Right cardiac atrium (tissue), 5 donors: ENCODE measurements at places on chromosomes 3 and 15. TPM values are rescaled to one million over a fixed set of nuclear protein-coding genes. Genes with fewer than 3 reads are reported as not detected.

- no peak for DNase-seq
These were observed 123.6 kb upstream of the SKOR1 start for GRCh38 chr15:67701669-67702068.

- DNase-seq = no peak
These were observed 227.7 kb upstream of the CD96 start for GRCh38 chr3:111314181-111314873.

GRCh38 chr15:48279608-48280007, 51.6 kb upstream of the DUT start:
- DNase-seq = no peak

DNA sequence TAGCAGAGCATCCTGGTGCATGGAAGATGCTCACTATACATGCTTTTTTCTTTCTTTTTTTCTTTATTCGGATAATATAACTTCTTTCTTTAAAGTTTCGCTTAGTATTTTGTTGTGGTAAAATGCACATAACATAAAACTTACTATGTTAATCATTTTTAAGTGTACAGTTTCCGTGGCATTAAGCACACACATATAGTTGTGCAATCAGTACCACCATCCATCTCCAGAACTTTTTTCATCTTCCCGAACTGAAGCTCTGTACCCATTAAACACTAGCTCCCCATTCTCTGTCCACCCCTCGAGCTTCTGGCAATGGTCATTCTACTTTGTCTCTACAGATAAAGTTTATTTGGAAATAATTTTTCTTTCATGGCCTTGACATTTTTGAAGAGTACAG, 1.0 kb upstream of the JAGN1 start:
- DNase-seq = no peak

- DNase-seq = no peak
These were observed 72.1 kb downstream of the GJD2 start for GRCh38 chr15:34682674-34683073.

- no peak for DNase-seq
These were observed 521.5 kb upstream of the PPP2R3A start for GRCh38 chr3:135444058-135444457.

- DNase-seq = no peak
These were observed 34.6 kb downstream of the PXYLP1 start for GRCh38 chr3:141266186-141266585.

- DNase-seq = no peak
These were observed 35.9 kb downstream of the SLC12A1 start for GRCh38 chr15:48242015-48242414.

GRCh38 chr3:138148503-138148902, 16.3 kb upstream of the A4GNT start:
- DNase-seq = no peak

DNA sequence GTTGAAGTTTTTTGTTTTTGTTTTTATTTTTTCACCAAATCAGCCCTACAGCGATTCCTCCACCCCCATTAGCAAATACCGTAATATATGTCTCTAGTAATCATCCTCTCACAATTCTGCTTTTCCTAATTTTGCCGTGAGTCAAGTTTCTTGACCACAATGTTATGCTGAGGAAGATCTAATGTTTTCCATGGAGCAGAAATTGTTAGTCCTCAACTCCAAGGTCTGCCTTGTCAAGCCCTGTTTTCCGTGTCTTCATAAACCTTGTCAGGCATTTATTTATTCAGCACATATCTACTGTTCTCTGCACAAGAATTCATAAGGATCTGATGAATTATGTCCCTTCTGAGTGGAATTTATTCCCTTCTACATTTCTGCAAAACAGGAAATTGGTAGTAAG, 372.8 kb downstream of the RBMS3 start:
- DNase-seq = no peak

- DNase-seq = no peak
These were observed 87.3 kb upstream of the SNRK start for GRCh38 chr3:43198791-43199644.

DNA sequence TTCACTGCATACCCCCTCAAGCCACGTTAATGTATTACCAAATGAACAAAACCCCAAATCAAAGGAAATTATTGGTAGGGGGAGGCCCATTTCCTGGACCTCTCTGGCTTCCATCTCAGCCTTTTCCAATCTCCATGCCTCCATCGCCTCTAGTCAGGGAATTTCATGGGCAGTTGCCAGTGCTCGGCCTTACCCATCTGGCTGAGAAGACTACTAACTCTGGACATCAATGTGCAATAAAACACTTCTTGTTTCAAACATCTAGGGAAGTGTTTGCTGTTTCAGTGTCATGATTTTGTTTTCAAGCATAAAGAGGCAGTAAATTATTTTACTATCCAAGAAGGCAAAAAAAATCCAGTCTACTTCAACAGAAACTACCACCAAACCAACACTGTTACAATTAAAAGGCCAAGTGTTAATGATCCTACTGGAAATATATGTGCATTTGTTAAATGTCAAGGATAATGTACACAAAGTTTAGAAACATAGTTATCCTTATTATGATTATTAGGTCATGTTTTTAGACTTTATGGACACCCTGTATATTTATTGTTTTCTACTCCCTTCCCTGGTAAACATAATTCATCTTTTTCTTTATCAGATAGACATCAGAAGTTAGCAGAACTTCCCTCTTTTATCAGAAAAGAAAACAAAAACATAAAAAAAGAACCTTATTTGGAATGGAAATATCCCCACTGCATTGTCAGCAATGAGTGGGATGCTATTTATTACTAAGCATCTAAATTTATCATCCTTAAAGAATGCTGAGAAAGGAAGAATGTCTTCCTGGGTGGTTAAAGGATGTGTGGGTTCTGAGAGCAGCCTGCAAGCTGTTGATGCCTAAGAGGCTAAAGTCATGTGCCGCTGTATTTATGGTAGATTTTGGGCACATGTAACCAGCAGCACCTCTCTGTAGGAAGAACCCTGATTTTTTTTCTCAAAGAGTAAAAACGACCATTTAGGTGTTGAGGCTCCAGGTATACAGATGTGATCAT, 15.2 kb downstream of the LDHAL6B start:
- DNase-seq = no peak

- no peak for DNase-seq
These were observed 7.3 kb upstream of the CYP11A1 start for GRCh38 chr15:74374648-74375302.

DNA sequence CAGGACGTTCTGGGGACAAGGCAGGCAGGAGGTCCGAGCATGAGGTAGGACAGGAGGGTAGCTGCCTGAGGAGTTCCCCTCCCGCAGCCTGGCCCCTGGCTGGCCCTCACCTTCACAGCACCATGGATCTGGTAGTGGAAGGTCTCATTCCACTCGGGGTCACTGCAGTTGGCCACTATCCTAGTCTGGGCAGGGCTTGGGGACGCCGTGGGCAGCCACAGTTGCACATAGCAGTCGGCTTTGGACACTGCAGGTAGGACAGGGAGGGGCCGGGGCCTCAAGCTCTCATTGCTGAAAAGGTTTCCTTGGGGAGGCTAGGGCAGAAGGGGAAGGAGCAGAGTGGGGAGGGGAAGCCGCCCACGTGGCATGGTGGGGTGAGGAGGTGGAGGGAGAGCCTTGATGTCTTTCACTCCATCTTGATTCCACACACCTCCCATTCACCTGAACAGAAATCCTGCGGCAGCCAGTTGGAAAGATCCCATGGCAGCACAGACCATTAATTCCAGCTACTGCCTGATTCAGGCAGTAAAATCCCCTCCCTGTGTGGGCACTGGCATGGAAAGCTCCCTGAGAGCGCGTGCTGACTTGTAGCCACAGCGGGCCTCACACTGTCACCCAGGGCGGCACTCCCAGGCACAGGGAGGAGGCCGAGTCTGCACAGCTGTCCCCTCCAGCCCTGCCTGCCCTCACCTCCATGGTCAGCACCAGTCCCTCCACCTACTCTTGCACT, 2.1 kb downstream of the PLA2G4F start:
- peak; percentile 52 for DNase-seq

GRCh38 chr15:48721061-48721810, 75.7 kb upstream of the FBN1 start:
- no peak for DNase-seq

DNA sequence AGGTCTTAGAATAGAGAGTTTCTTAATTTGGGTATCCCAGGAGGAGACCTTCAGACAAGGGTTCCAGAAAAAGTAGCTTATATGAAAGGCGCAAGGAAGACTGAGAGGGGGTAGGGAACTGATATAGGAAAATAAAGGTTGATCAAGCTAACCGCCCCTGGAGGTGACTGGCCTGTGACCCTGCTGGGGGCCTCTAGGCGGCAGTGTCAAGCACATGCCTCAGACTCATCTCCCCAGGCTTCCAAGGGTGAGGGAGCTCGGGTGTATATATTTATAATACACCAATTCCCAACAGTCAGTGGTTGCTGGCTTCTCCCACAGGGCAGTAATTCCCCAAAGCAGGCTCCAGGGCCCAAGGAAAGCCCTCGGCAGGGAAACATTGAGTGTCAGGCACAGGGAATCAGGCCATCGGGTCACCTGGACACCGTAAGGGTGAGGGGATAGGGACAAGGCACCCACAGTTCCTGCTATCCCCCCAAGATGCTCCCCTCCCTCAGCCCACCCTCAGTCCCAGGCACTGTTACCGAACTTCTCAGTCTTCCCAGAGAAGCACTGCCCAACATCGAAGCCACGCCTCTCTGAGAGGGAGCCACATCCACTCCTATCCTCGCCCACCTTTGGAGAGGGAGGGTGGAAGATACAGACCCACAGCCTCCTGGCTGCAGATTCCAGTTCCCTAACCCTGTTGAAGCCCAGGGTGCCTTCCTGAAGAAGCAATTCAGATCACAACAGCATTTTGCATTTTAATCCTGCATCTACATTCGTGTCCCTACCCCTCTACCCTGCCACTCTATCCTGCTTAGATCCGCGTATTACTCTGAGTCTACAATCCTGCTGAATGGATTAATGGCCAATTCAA, 19.5 kb upstream of the CAV3 start:
- no peak for DNase-seq

DNA sequence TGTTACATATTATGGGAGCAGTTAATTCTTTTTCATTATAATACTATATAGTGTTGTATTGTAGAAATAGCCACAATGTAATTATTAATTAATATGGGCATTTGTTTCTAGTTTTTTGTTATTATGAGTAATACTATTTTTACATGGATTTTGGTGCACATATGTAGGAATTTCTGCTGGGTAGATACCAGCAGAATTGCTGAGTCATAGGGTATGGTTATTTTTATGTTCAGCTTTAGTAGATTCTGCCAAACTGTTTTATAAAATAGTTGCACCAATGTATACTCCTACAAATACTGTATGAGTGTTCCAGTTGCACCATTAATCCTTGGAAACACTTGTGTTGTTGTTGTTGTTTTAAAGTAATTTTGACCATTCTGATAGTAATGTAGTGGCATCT, 91.5 kb downstream of the SH3GL3 start:
- no peak for DNase-seq

GRCh38 chr15:79031821-79032220, 58.8 kb downstream of the RASGRF1 start:
- no peak for DNase-seq

- no peak for DNase-seq
These were observed 87.8 kb downstream of the RYR3 start for GRCh38 chr15:33398555-33398954.

GRCh38 chr3:51966016-51966415, 1.2 kb downstream of the PCBP4 start:
- no peak for DNase-seq

- no peak for DNase-seq
These were observed 68.8 kb downstream of the CTNNB1 start for GRCh38 chr3:41267975-41268640.

DNA sequence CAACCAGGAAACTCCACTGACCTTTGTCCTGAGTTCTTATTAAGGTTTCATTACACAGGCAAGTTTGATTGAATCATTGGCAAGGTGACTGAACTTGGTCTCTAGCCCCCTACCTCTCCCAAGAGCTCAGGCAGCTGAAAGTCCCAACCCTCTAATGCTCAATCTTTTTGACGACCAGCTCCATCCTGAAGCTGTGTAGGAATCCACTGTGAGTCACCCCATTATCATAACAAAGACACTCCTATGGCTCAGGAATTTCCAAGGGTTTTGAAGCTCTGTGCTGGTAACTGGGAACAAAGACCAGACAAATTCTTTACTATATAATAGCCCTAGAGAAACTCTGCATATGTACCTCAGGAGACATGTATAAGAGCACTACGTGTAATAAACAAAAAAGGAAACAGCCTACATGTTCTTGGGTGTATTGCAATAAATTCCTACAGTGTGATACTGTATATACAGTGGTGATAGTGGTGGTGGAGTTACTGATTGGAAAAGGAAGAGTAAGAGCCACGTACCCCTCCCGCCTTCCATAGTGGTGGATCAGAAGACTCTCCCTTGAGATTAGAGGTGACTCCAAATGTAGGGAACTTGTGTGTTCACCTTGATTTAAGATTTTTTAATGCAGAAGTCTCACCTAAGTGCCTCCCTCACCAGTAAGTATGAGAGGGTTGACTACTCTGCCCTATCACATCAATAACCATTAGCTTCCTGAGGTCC, 116.6 kb downstream of the ST8SIA2 start:
- no peak for DNase-seq

GRCh38 chr3:159898147-159898546, 90.5 kb upstream of the IL12A start:
- DNase-seq = no peak

- DNase-seq = no peak
These were observed 50.4 kb upstream of the NEO1 start for GRCh38 chr15:73001840-73002239.

GRCh38 chr3:181105646-181106045, 116.1 kb upstream of the DNAJC19 start:
- DNase-seq = no peak

DNA sequence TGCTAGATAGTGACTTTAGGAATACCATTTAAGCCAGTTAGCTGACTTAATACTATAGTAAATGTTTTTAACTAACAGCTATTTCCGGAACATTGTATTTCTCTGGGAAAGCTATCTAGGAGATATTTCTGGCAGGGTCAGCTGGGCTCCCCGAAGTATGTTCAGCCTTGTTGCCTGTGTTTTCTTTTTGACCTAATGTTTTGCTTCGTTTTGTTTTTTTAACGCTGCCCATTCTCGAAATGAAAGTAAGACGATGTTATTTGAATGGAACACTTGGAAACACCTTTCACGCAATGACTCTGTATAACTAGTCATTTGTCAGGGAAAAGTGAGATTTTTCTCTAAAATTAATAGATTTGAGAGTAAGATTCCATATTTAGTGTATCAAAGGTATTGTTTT, 702.9 kb upstream of the NAALADL2 start:
- DNase-seq = no peak

GRCh38 chr3:189058071-189058470, 113.7 kb upstream of the TPRG1 start:
- DNase-seq = no peak

GRCh38 chr3:83625261-83625660, 1333.5 kb upstream of the CADM2 start:
- DNase-seq = no peak

GRCh38 chr15:96187341-96188305, 142.9 kb upstream of the NR2F2 start:
- DNase-seq = no peak

- DNase-seq = no peak
These were observed 4.2 kb upstream of the CCR2 start for GRCh38 chr3:46349484-46350261.

Gene PDIA5
- total RNA-seq = 9.7 TPM

Gene FANCD2OS
- total RNA-seq = not detected

Gene WDR48
- total RNA-seq = 16.5 TPM

Gene WNT7A
- total RNA-seq = not detected

Gene IQCF5
- total RNA-seq = not detected

Gene TRPM1
- not detected for total RNA-seq

Gene GRAMD2A
- total RNA-seq = 0.40 TPM

Gene ANKRD34C
- total RNA-seq = not detected

Gene IL5RA
- total RNA-seq = 3.9 TPM

Gene SCAANT1
- total RNA-seq = not detected

Gene FILIP1L
- total RNA-seq = 81.0 TPM

Gene FOXB1
- not detected for total RNA-seq

Gene PRTG
- total RNA-seq = 0.60 TPM

Gene ZDHHC23
- 2.4 TPM for total RNA-seq
